ENCODE measurements at places on chromosomes 1 and 21.

GRCh38 chr1:9253004-9253403 is 18.4 kb downstream of the H6PD start:
- no peak for DNase-seq

GRCh38 chr1:47226121-47226838 is 5.7 kb downstream of the TAL1 start:
- DNase-seq = no peak

DNA sequence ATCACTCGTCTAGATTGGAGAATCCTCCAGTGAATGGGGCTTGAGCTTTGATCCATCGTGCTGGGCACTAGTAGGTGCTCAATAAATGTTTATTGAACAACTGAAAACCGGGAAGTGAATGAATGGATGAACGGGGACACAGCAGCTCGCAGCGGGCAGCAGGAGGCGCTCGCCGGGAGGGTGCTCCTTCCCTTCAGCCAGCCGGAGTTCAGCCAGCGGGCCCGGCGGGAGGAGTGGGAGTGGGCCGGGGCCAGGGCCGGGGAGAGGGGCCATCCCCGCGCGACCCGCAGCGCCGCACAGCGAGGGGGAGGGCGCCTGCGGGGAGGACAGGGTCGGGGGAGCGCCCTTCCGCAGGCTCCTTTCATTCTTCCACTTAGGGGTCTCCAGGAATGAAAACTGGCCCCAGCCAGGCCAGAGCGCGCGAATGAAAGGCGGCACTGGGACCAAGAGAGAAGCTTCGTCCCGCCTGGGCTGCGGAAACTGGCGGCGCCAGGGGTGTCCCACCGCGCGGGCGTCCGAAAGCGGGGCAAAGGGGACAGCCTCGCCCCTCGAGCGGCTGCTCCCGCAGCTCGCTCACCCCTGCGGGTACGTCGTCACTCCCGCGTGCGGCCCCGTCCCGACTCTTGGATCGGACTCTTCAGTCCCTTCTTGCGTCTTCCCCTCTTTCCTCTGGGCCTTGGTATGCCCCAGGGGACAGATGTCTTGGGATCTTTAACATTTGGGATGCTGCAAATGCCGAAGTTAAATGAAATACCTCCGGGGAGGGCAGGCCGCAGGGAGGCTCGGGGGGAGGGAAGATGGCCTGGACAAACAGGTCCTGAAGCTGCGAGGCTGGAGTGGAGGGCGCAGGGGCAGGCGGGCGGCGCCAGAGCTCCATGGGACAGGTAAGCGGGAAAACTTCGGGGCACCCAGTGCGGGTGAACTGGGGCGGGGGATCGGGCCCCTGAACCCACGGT is 3.6 kb upstream of the INAVA start:
- no peak for DNase-seq

- DNase-seq = no peak
Measured at GRCh38 chr1:244964112-244964971, 100.0 kb upstream of the HNRNPU start.

DNA sequence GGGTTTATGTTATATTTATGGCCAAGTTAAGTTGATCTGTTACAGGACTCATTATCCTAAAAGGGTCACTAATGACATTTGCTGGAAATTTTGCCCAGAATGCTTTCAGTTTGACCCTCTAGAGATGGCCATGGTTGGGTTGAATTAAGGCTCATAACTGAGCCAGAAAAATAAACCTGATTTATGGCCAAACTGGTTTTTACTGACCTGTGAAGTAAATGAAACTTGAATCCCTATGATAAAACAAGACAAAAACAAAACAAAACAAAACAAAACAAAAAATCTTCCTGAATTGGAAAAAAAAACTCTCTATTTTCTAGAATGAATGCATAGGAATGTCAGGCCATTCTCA is 72.5 kb upstream of the CLDN14 start:
- no peak for DNase-seq

DNA sequence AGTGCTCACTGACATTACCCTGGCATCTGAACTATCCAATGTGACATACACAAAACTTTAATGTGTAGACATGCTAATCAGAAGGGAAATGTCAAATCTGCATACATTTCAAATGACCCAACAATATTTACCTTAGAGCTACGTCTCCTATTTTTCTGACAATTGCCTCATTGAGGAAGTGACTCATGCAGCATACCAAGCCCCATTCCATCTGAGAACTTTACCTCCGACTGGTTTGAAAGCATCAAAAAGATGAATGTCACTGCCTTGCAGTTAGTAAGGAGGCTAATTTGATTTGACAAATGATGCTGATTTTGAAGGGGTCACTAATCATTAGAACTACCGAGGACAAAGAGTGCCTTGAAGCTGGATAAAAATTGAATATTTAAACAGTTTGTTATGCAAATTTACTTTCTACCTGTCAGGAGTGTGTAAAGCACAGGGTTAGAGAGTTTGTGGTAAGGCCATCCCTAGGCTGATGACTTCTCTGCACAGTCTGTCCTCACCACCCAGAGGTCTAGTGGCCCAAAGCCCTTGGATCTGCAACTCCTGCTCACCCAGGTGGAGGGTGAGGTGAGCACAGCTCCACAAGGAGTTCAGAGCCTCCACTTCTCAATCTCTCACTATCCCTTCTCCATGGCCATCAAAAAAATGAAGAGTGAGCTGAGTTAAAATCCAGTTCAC is 500.3 kb upstream of the C1orf87 start:
- no peak for DNase-seq

- DNase-seq = no peak
Measured at GRCh38 chr1:53092659-53093450, 30.8 kb downstream of the PODN start.

All from H1 (cell line).